Neural progenitor cell (in vitro differentiated cells): ENCODE measurements at places on chromosomes 5 and 9. TPM values are rescaled to one million over a fixed set of nuclear protein-coding genes. Genes with fewer than 3 reads are reported as not detected.

DNA sequence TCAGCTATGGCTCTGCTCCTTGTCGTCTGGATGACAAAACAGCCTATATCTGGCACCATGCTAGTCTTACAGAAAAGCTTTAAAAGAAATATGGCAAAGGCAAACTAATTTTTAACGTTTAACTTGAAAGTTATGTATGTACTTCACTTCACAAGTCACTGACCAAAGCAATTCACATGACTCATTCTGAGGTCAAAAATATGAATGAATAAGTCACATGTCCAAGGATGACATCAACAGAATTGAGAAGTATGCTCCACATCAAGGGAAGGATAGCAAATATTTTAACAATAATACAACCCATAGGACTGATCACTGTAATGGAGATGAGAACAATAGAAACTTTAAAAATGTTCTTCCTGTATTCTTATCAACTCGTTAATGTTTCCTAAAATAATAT is 1072.6 kb upstream of the NUDT12 start:
- DNase-seq = no peak

GRCh38 chr5:58635416-58635815 is 52.5 kb downstream of the RAB3C start:
- no peak for DNase-seq

DNA sequence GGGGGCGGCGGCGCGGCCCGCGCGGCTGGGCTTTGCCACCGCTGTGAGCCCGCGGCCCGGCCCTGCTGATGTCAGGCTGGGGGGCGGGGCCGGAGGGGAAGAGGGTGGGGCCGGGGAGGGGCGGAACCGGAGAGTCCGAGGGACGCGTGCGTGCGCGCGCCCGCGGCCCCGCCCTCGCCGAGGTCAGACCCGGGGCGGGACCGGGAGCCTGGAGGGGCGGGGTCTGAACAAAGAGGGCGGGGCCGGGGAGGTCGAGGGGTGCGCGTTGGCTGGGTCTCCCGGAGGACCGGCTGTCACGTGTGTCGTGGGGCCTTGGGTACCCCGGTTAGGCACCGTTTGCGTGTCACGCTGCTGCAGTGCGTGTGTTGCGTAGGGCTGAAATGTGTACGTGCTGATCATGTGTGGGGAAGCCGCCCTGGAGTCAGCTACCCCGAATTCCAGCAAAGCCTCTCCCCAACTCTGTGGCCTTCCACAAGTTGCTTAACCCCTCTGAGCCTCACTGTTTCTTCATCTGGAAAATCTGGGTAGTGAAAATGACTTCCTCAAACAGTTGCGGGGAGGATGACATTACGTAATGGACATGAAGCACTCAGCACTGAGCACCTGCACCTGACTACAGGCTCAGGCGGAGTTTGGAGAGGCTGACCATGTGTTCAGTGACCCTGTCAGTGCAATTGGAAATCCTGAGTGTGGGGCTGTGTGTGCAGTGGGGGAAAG is at the start of gene RALGDS:
TSS of gene RALGDS (minus strand) at position 43 of the 717 bp plus-strand sequence. CDS start 86 bp downstream, outside the sequence.
- DNase-seq = peak; percentile 97

DOCK2 gene
- 1.1 and 1.7 TPM in 2 replicates for total RNA-seq

SLC36A3 gene
- total RNA-seq = not detected in 2 replicates

ADAMTS6 gene
- 7.1 and 14.3 TPM in 2 replicates for total RNA-seq

TLE4 gene
- total RNA-seq = 236 and 265 TPM in 2 replicates

ASTN2 gene
- 8.0 and 13.5 TPM in 2 replicates for total RNA-seq

EPB41L4A gene
- total RNA-seq = 2.7 and 3.6 TPM in 2 replicates

FOXD4L3 gene
- not detected in 2 replicates for total RNA-seq

DNA sequence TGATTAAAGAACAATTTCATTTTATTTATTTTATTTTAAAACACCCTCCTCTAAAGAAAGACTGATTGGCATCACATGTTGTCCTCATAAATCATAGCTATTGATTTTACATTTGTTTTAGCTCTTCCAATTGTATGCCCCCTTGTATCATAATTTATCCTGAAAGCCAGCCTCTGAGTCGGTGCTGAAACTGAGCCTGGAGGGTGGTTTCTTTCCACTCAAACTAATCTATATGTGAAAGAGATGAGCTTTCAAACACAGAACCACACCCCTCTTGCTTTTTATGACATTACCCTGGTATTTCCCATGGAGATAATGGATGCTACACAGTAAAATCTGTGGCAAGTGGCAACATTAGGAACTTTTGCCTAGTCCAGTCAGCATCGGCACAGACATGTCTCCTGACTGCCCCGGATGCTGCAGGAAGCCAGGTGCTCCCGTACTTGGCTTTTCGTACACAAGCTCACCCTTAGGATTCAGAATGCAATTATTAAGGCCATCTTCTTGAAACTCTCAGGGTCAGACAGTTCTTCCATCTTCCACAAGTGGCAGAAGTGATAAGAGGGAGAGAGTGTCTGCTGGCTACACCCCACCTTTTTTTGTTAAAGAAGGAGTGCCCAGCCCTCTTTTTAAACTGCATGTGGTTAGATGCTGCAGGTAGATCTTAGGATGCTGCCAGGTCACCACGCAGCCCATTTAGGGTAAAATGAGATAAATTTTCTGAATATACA is 91.1 kb downstream of the SNCAIP start:
- no peak for DNase-seq

GRCh38 chr5:140551872-140552271 is 4.4 kb downstream of the EIF4EBP3 start:
- DNase-seq = no peak

DNA sequence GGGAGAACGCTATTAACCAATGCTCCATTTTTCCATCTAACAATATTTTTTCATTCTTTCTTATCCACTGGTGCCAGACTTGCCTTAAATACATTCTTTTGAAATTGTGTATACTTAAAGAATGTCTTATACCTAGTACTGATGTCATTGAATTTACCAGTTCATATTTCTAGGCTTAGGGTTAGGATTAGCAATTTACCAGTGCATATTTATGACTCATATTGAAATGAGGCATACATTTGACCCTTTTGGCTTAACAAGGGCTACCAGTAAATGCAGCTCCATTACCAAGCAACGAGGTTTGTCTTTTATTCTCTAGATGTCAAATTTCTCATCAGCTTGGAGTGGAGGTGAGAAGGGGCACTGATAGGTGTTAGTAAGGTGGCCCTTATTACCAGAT is 89.5 kb downstream of the CDH9 start:
- DNase-seq = no peak

DNA sequence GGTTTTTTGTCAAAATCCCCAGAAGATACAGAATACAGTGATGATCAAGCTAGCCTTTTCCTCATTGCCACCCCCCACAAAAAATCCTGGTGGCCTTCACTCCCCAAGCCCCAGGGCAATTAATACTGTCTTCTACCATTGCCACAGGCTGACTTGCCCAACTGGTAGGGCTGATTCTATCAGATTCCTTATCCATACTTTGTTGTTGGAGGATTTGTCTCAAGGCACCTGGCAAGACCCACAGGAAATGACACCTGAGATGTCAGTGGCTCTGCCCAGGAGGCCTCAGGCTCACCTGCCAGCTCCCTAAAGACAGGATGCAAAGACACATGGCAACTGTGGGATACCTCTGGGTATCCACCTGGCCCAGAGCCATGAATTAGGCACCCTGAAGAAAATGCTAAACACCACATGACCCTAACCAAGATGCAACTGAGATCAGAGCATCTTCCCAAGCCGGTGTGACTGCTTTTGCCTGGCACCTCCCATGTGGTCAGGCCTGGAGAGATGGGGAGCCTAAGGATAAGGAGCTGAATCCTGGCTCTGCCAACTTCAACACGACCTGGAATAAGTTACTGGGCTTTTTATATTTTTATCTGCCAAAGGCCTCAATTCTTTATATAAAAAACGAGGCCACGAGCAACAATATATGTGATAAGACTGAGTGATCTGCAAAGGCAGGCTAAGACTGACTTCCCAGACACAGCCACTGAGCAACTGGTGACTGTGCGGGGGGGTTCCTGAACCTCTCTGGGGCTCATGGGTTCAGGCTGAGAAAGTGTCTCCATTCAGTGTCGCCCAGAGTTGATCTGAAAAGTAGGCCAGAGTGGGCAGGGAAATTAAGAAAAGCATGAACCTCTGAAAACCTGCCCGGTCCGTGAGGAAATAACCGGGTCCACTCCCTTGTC is 944 bp downstream of the ATOX1 start:
- DNase-seq = no peak

ZNG1E gene
- total RNA-seq = 23.3 and 31.1 TPM in 2 replicates

MEIKIN gene
- not detected in 2 replicates for total RNA-seq

GMCL2 gene
- not detected in 2 replicates for total RNA-seq

DNA sequence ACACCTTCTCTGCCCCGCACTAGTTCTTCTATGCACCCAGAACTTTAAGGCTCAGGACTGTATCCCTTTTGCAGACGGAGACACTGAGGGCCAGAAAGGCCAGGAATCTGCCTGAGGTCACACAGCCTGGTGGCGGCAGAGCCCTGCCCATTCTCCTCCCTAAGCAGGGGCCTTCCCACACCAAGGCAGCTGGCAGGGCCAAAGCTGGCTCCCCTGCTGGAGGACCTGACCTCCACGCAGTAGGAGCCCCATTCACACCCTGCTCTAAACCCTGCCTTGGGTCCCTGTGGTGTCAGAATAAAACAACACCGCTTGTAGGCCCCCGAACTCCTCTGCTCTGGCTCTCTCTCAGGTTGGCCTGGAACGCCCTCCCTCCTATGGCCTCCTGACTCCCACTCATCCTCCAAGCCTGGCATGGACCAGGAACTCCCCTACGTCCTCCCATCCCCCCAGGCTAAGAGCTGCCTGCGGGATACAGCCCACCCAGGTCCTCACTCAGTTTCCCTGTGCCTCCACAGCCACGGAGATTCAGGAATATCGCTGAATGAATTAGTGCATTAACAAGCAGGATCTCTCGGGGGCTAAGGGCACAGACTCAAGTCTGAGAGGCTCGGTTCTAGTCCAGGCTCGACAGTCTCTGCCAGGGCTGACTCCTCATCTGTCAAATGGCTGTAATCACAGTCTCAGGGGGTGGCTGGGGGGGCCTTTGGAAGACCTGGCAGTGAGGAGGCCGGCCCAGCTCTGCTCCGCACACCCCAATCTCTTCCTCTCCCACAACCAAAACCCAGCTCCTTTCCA is 2.8 kb downstream of the ST6GALNAC6 start:
- no peak for DNase-seq

DNA sequence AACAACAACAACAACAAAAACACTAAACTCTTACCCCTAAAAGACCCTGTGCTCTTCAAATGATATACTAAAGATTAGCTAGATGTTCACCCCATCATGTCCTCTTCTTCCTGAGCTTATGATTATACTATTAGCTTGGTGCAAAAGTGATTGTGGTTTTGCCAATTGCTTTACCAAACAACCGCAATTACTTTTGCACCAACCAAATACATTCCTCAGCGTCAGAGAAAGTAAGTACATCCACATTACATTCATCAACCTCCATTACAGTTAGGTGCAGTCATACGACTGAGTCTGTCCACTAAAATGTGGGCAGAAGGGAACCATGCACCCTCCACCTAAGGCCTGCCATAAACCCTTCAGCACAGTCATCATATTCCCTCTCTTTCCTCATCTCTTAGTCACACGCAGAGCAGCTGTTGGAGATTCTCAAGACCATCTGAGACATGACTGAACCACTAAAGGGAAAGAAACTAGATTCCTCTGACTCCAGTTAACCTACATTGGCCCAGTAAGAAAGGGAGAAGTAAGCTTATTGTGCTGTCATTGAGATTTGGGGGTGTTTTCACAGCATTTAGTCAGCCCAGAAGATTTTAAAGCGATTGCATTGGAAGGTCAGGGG is 181.6 kb upstream of the TLE4 start:
- DNase-seq = no peak

AMBP gene
- total RNA-seq = 0.56 TPM in 1 of 2 replicates, not detected in the other

GRCh38 chr5:65876496-65876895 is 49.9 kb upstream of the ERBIN start:
- no peak for DNase-seq

IL5 gene
- total RNA-seq = not detected in 2 replicates

DNA sequence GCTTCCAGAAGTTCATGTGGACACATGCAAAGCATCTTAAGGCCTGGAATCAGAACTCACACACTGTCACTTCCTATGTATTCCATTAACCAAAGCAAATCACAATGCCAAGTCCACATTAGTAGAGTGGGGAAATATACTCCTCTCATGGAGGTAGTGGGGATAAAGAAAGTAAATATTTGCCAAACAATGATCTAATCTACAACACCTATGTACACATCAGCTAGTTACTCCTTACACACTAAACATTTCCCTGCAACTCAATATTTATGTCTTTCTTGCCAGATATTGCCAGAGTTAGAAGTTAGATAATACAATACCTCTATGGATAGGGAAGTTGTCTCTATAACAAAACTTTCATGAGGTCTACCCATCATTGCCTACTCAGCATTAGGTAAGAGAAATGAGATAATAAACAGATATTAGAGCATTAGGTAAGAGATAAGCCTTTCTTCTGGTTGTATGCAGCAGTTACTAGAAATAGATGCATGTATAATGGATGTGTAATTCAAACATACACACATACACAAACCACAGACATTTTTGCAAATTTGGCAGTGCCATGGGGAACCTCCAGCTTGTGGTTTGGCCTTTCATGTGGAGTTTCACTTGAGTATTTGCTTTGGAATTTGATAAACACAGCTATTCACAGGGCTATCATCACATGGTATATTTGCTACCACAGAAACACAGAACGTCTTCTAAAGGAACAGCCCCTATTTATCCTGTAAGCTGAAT is 196.5 kb downstream of the TLE1 start:
- DNase-seq = no peak

BAAT gene
- total RNA-seq = 0.09 and 0.15 TPM in 2 replicates

DNA sequence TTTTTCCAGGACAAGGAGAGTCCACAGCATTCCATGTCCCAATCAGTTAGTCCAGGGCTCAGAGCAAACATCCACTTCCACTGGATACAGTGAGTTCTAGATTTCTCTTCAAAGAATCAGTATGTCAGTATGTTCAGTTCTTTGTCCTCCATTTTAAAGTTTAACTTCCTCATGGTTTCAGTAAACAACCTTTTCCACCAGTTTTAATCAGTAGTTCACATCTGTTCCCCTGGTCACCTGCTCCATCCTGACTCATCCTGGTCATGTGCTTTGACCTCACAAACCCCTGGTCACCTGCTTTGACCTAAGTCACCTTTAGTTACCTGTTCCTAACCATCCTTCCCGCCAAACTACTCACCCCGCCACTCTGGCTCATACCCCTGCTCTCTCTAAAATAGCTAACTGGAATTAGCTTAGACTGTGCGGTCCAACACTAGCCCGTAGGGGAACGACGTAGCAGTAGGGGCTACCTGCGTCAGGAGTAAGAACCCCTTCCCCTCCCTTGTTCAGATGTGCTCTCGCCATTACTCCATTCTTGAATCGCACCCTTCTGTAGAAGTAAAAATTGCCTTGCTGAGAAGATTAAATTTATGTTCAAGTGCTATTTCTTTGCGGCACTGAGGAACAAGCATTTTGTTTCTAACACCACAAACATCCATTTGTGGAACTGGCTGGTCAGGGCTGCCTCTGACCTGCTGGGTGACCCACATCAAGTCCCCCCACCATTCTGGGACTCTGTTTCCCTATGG is 5.5 kb downstream of the ENG start:
- no peak for DNase-seq

FOXD4L6 gene
- total RNA-seq = not detected in 2 replicates

DNA sequence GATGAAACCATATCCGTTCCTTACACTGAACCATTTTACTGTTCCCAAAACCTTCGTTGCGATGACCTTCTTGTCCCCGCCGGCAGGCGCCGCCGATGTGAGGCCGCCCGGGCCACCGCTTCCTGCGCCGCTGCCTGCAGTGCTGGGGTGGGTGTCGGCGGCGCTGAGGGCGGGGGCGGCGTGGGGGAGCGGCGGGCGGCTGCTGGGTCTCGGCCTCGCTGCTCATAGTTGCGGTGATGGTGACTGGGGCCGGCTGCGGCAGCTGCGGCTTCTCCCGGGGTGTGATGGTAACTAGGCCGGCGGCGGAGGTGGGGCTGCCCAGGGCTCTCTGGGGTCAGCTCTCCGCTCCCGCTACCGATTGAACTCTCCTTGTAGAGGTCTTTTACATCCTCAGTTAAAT is 14.1 kb upstream of the OR2S2 start:
- peak; percentile 58 for DNase-seq
